Right cardiac atrium (tissue), 5 donors: ENCODE measurements at places on chromosomes 1 and 21.

DNA sequence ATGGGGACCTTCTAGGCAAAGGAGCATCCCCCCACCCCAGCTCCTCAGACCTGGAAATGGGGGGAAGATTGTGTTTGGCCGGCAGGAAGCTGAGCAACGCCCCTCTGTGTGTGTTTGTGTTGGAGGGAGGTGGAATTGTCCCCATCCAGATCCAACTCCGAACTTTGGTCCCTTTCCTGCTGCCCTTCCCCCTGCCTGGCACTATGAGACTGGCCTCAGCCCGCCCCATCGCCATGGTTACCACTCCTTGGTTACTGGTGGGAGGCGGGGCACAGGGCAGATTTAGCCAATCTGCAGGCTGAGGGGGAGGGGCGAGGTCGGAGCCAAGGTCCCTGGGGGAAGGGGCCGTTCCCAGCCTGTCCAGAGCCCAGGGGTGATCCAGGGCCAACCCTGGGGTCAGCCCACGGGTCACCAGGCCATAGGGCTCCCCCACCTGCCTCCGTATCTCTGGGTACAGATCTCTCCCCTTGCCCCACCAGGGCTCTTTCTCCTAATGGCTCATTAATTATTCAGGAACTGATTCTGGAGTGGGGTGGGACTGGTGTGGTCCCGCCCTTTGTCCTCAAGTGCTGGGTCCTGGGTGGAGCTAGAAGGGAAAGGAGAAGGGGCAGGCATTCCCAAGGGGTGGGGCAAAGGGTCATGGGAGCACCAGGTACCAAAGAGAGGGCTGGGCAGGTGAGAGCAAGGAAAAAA lies 15.2 kb downstream of the PTPRF start:
- DNase-seq = peak; percentile 90

GRCh38 chr1:13945856-13946255 lies 245.9 kb downstream of the PRDM2 start:
- DNase-seq = no peak

DNA sequence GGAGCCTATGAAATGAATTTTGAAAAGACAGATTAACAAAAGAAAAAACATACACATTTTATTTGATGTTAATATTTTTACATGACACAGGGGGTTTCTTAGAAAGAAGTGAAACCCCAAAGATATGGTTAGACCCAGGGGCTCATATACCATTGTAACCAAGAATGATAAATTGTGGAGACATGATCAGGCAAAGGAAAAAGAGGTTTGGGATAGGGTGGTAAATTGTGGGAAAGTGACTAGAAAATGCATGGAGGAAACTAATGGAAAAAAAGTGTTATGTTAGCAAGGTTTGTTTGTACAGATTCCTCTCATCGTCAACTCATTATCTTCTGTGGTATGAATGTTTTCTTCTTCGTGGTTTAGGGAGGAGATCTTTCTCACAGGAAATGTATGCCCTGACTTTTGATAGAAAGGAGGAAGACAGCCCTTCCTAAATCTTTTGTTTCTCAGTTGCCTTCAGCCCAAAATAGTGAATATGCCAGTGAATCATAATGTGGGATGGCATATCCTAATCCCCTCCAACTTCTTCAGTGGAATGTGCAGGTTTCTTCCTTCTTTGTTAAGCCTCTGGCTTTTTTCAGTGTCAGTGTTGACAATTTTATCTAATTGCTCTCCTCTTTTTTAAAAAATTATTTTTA lies 140.4 kb upstream of the UBE2U start:
- DNase-seq = no peak

GRCh38 chr1:64231153-64231552 lies 27.7 kb downstream of the UBE2U start:
- DNase-seq = no peak
